ENCODE measurements at places on chromosomes 3 and 15. TPM values are rescaled to one million over a fixed set of nuclear protein-coding genes. Genes with fewer than 3 reads are reported as not detected.

Gene THRB
- total RNA-seq: 0.93 TPM

Gene SOX14
- not detected for total RNA-seq

Gene GPX1
- 363 TPM for total RNA-seq

Gene ACKR2
- total RNA-seq: not detected

Gene CCRL2
- 14.6 TPM for total RNA-seq

Gene SHQ1
- total RNA-seq: 28.9 TPM

Gene FYCO1
- 20.5 TPM for total RNA-seq

Gene PIGZ
- total RNA-seq: 3.7 TPM

Gene GOLGA6L7
- total RNA-seq: not detected

Gene ATP13A5
- not detected for total RNA-seq

Gene TRPM1
- 0.27 TPM for total RNA-seq

Gene SAMMSON
- not detected for total RNA-seq

Gene LMLN
- 6.5 TPM for total RNA-seq

Gene KLF15
- 1.2 TPM for total RNA-seq

Gene PP2D1
- total RNA-seq: not detected

Gene CAV3
- total RNA-seq: not detected

Gene ANKUB1
- not detected for total RNA-seq

Gene CHAC1
- 5.1 TPM for total RNA-seq

Gene HHATL
- total RNA-seq: not detected

Gene ZNF860
- total RNA-seq: 3.6 TPM

Gene TPRG1
- total RNA-seq: 0.13 TPM

Gene TTLL13
- total RNA-seq: not detected

Gene GPR15
- not detected for total RNA-seq

Gene PSMD2
- 555 TPM for total RNA-seq

Gene DNAH1
- total RNA-seq: 2.9 TPM

Gene IL20RB
- 0.40 TPM for total RNA-seq

Gene SNTN
- total RNA-seq: not detected

Gene CPLX3
- not detected for total RNA-seq

Gene PEX5L
- 0.72 TPM for total RNA-seq

All from thoracic aorta endothelial cell (primary cell).